ENCODE measurements at places on chromosomes 7 and 10.

- DNase-seq: no peak
These were observed 452.8 kb upstream of the POT1 start for GRCh38 chr7:125382401-125382800.

DNA sequence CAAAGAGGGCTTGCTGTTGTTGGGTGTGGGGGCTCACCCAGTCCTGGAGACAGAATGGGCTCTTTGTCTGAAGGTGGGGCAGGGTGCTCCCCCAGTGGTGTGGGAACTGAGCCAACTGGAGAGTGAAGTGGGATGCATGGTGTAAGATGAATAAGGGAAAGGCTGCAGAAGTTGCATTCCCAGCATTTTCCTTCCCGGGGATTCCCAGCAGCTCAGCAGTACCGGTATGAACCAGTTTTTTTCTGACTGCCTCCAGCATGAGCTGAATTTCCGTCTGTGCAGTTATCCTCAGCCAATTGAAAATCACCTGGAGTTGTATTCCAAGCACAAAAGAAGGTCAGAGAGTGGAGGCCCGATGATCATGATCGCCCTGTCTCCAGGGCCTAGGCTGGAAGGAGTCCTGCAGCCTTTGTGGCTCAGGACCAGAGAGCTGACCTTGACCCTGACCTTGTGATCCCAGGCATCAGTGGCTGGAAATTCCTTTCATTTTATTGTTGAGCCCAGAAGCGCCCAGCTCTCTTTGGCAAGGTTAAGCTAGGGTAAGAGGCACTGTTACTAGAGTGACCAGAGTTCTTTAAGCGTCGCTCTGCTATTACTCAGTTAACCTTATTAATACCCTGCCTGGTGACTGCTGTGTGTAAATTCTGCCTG is 33.4 kb downstream of the OGDH start:
- DNase-seq: peak; percentile 76

GRCh38 chr10:33193057-33193700 is 141.3 kb downstream of the NRP1 start:
- peak; percentile 75 for DNase-seq

DNA sequence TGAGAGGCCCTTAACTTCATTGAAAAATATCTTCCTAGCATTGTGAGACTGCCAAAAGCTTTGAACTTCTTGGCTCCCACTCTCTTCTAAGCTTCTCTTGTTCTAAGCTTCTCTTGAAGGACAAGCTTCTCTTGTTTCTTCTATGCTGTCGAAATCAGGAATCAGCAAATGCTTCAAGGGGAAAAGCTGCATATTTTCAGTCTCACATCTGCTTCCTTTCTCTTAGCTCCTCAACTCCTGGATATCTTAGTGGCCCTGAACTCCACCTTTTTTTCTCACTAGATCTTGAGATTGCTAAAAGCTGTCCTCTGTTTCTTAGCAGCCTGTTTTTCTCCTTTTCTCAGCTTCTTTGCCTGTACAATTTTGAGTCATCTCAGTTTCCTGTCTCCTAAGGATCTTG is 73.0 kb downstream of the NEUROD6 start:
- DNase-seq: no peak

- peak; percentile 88 for DNase-seq
These were observed 737 bp downstream of the ZMIZ1 start for GRCh38 chr10:79069325-79070080.

GRCh38 chr10:89589101-89589720 is 53.8 kb upstream of the SLC16A12 start:
- no peak for DNase-seq

DNA sequence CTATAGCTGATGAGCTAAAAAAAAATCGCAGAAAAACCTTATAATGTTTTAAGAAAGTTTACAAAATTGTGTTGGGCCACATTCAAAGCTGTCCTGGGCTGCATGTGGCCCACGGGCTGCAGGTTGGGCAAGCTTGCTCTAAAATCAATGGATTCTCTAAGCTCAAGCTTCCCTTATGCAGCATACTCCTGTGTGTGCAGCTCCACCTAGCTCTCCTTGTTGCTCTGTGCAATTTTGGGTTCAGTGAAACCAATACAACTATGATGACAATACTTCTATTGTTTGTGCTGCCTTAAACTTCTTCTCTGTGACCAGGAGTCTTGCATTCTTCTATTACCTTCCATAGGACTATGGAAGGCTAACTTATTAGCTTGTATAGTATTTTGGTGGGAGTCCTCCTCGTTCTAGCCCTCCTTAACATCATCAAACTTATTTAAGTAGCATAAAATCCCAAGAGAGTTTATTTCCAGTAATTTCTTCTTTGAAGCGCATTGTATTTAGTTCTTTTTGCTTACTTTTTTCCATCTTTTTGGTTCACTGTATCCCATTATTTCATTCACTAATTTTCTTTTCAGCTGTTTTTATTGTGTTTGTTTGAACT is 170.9 kb upstream of the SMIM30 start:
- DNase-seq: no peak

GRCh38 chr7:22860337-22860736 is 37.7 kb upstream of the TOMM7 start:
- no peak for DNase-seq

- DNase-seq: no peak
These were observed 228.8 kb downstream of the BMPER start for GRCh38 chr7:34133983-34134782.

DNA sequence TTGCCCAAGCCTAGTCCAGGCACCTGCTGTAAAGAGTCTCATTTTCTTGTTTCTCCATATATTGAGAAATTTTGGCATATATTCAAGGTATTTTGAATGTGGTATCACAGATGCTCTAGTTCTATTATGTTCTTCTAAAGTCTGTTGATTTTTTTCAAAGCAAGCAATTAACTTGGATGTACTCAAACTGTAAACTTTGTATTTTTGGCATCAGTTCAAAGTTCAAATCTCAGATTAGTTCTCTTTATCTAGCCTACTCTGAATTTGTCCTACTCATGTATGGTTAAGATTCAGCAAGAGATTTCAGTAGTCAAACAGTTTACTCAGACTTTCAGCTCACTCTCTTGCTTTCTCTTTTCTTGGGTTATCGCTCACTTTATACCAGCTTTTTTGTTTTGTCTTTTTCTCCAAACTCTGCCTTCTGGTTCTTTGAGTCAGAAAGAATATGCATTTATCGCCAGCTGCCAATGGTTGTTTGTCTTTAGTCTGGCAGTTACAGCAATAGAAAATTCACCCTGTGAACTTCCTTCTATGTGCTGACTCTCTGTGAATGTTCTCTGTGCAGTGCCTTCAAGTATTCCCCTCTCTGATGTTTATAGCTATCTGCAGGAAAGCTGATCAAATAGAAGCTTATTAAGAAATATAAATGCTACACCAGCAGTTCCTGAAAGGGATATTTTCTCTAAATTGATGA is 56.0 kb downstream of the ANKRD7 start:
- no peak for DNase-seq

DNA sequence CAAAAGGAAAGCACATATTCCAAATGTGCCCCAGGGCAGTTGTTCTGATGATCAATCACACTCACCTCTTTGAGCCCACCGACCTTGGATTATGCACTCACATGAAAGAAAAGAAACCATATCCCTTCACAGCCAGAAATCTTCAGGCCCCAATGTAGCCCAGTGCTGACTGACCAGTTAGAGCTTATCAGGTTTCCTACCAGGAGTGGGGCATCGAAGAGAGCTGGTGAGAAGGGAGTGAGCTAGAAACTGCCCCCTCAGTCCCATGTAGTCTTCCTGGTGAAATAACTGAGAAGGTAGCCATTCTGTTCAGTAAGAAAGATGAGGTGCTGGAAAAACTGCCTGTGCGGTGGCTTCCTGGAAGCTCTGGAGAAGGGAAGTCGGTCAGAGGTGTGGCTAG is 32.2 kb downstream of the NRCAM start:
- DNase-seq: no peak

GRCh38 chr7:141702047-141702567 is at the start of gene DENND11:
Gene DENND11 (minus strand): TSS chr7:141702166. CDS start chr7:141702153, 13 bp downstream.
- peak; percentile 83 for DNase-seq

DNA sequence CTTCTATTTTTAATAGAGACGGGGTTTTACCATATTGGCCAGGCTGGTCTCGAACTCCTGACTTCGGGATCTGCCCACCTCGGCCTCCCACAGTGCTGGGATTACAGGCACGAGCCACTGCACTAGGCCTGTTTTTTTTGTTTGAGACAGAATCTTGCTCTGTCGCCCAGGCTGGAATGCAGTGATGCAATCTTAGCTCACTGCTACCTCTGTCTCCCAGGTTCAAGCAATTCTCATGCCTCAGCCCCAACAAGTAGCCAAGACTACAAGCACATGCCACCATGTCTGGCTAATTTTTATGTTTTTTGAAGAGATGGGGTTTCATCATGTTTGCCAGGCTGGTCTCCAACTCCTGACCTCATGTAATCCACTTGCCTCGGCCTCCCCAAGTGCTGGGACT is 73.7 kb downstream of the TYW1B start:
- DNase-seq: no peak

DNA sequence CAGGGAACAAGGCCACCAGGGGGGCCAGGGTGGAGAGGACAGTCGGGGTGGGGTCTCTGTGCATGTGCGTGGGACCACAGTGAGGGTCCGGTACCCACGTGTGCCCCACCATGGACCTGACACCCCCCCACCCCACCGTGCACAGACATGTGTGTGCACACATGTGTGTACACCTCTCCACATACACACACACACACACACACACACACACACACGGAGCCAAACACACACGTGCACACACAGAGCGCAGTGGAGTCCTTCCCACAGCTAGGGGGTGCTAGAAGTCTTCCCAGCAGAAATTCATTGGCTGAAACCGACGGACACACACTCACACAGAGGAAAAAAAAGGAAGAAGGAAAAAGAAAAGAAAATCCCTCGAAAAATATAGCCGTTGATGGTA is 42.8 kb upstream of the GNA12 start:
- DNase-seq: peak; percentile 82

- no peak for DNase-seq
These were observed 52.5 kb downstream of the PROSER2 start for GRCh38 chr10:11875494-11876281.

- DNase-seq: no peak
These were observed 204.0 kb downstream of the MAD1L1 start for GRCh38 chr7:2028733-2029132.

GRCh38 chr7:4208086-4208485 is 474.0 kb upstream of the FOXK1 start:
- no peak for DNase-seq

DNA sequence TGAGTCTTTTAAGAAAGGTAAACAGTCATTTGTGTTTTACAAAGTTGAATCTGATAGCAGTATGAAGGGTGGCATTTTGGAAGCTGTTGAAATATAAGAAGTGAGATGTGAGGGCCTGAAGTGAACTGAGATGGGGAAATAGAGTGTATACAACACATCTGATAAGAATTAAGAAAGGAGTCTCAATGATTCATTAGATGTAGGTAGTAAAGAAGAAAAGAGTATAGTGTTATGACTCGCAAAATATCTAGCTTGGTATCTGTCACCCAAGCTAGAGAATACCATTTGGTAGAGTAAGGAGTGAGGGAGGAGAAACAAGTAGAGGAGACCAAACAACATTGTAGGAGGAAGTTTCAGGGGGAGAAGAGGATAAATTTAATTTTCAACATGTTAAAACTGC is 5.3 kb downstream of the PTPN12 start:
- no peak for DNase-seq

GRCh38 chr10:128047991-128048818 is 78.0 kb downstream of the MKI67 start:
- peak; percentile 58 for DNase-seq

DNA sequence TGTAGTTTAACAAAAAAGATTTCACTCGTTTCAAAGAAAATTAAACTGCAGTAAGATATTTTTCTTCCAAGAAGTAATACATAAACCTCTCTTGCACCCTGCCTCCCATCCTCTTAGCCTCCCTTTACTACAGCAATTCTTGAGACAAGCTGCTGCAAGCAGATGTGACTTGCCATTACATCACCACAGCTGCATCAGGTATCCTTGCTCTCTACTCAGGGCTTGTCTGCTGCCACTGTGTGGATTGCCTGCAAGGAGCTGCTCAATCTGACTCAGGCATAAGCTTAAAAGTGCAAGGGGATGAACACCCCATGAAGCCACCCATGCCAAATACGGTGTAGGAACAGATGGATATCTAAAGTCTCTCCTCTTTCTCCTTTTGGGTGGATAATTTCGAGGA is 609.9 kb downstream of the DNAJB9 start:
- no peak for DNase-seq

- peak; percentile 44 for DNase-seq
These were observed 22.2 kb downstream of the LIPK start for GRCh38 chr10:88728107-88728763.

DNA sequence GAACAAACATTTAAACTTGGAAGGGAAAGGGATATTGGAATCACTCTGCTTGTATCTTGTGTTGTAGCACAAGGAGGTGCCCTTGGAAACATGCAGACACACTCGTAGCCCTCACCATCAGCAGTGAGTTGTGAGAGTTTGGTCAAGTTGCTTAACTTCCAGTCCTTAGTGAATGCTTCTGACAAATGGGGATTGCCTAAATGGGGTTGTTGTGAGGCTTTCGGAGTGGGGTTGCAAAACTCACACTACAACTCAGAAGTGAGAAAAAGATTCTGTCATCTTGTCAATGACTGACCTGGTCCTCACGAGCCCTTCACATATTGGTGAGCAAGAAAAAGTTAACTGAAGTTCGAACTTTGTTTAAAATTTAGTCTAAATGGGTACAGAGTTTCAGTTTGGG is 29.0 kb upstream of the GSDME start:
- DNase-seq: peak; percentile 87

- DNase-seq: peak; percentile 63
These were observed 2.3 kb upstream of the CTTNBP2 start for GRCh38 chr7:117875566-117875965.

GRCh38 chr10:43702936-43703281 is 54.2 kb upstream of the ZNF32 start:
- DNase-seq: no peak

- no peak for DNase-seq
These were observed 40.9 kb downstream of the DLD start for GRCh38 chr7:107931740-107932515.

DNA sequence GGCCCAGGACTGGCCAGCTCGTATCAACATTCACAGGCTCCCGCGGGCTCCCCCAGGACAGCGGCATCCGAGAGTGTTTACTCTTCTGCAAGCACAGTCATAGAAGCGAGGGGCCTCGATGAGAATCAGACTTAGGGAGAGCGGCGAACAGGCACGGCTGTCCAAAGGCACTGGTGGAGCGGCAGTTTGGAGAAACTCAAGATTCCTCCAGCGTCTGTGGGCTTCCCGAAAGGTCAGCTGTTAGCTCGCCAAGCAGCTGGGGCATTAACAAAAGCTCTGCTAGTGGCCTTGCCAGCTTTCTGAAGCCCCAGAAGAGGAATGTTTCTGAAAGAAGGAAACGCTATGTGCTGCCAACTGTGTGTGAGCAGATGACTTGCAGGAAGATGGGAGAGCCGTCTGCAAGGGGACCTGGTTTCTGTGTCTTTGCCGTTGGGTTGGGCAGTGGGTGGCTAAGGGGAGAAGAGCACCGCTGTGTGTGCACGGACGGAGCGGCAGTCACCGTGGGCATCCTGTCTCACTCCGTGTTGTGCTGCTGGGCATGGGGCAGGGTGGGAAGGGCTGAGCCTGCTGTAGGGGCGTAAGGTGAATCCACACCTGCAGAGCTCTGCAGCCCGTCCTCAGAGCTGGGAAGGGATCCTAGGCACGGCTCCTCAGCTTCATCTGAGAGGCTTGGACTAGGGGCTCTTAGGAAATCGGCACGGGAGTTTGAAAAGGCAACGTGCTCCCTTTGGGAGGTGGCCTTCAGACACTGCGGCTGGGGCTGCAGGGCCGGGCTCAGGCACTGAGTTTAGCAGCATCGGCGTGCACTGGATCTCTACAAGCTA is 42.1 kb downstream of the AMZ1 start:
- DNase-seq: no peak

All from suppressor macrophage treated with lipopolysaccharide for 1 hour (primary cell).